ENCODE measurements at places on chromosomes 4 and X.

- H3K27ac ChIP-seq = no peak overlapping the region
- no peaks in the 10 kb centered on the region for H3K36me3 ChIP-seq
- DNase-seq = no peak
- H3K27me3 ChIP-seq = no peaks in the 10 kb centered on the region
- H3K4me3 ChIP-seq = no peak overlapping the region
These were observed 52.6 kb upstream of the DCTD start for GRCh38 chr4:182969651-182970279.

GRCh38 chrX:7926914-7927258 is 327 bp downstream of the PNPLA4 start:
- H3K4me3 ChIP-seq = peak overlapping the region; percentile 69
- no peak for DNase-seq
- peaks cover 18% of the 10 kb centered on the region for H3K27me3 ChIP-seq
- H3K36me3 ChIP-seq = peaks cover 2% of the 10 kb centered on the region
- peaks cover 9% of the 10 kb centered on the region for H3K4me1 ChIP-seq
- H3K27ac ChIP-seq = peak overlapping the region; percentile 79

DNA sequence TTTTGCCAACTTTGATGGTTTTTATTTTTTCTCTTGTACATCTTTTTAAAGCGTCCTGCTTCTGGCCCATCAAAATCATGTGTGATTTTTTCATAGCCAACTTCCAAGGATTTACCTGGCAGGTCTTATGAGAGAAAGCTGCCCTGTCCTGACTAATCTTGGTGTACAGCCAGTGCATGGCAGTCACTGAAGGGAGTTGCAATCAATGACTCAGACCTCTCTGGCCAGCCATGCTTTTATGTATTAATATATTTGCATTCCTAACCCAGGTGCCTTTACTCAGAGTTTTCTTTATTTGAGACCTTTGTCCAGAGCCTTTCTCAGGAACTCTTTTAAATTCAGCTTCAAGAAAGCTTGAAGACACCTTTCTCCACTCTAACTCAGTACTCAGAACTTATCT is 691.5 kb upstream of the HTR2C start:
- no peak overlapping the region for H3K27ac ChIP-seq
- peaks cover 3% of the 10 kb centered on the region for H3K27me3 ChIP-seq
- DNase-seq = no peak
- no peaks in the 10 kb centered on the region for H3K4me1 ChIP-seq

DNA sequence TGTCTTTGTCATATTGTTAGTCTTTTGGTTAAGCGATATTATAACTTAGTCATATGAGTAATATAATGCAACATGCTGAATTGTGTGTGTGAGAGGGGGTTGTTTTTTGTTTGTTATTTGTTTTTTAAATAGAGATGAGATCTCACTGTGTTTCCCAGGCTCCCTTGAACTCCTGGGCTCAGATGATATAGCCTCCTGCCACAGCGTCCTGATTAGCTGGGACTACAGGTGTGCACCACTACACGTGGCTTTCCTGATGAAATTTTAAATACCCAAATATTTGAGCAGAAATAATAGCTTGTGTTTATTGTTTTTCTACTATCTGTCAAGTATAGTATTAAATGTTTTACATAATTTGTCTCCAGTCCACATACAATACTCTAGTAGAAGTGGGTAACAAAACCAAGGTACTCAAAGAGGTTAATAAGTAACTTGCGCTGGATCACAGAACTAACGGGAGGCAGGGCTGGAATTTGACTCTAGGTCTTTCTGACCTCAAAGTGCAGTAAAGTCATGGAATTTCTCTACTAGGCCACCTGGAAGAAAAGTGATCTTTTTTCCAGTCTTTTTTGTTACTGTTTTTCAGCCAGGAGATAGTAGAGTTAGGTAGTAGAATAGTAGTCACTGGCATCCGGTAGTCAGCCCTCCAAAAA is 47.8 kb downstream of the CLCN3 start:
- H3K27ac ChIP-seq = no peak overlapping the region
- no peaks in the 10 kb centered on the region for H3K27me3 ChIP-seq
- no peak overlapping the region for H3K4me3 ChIP-seq
- peaks cover 2% of the 10 kb centered on the region for H3K36me3 ChIP-seq
- no peaks in the 10 kb centered on the region for H3K4me1 ChIP-seq

GRCh38 chr4:185729391-185729804 is 82.6 kb downstream of the SORBS2 start:
- no peak overlapping the region for H3K4me3 ChIP-seq
- DNase-seq = no peak
- no peaks in the 10 kb centered on the region for H3K36me3 ChIP-seq

- H3K36me3 ChIP-seq = no peaks in the 10 kb centered on the region
- H3K4me3 ChIP-seq = no peak overlapping the region
- peaks cover 35% of the 10 kb centered on the region for H3K4me1 ChIP-seq
- H3K27me3 ChIP-seq = peaks cover 9% of the 10 kb centered on the region
- DNase-seq = no peak
- no peak overlapping the region for H3K27ac ChIP-seq
These were observed 3.0 kb downstream of the NLGN3 start for GRCh38 chrX:71147496-71148277.

GRCh38 chr4:34720571-34720970 is 1523.7 kb downstream of the ARAP2 start:
- H3K27ac ChIP-seq = no peak overlapping the region
- no peaks in the 10 kb centered on the region for H3K36me3 ChIP-seq
- H3K4me3 ChIP-seq = no peak overlapping the region
- no peaks in the 10 kb centered on the region for H3K4me1 ChIP-seq
- peak; percentile 90 for DNase-seq

GRCh38 chr4:83282049-83282535 is 2.5 kb downstream of the COQ2 start:
- peaks cover 5% of the 10 kb centered on the region for H3K4me1 ChIP-seq
- no peak overlapping the region for H3K4me3 ChIP-seq
- no peak overlapping the region for H3K27ac ChIP-seq
- peaks cover 3% of the 10 kb centered on the region for H3K36me3 ChIP-seq

- H3K27ac ChIP-seq = peak overlapping the region; percentile 69
- H3K4me3 ChIP-seq = no peak overlapping the region
- peak; percentile 32 for DNase-seq
These were observed 195.2 kb downstream of the KDR start for GRCh38 chr4:54930226-54930625.

- peak; percentile 69 for DNase-seq
These were observed 275.1 kb downstream of the GPM6A start for GRCh38 chr4:175536852-175537453.

DNA sequence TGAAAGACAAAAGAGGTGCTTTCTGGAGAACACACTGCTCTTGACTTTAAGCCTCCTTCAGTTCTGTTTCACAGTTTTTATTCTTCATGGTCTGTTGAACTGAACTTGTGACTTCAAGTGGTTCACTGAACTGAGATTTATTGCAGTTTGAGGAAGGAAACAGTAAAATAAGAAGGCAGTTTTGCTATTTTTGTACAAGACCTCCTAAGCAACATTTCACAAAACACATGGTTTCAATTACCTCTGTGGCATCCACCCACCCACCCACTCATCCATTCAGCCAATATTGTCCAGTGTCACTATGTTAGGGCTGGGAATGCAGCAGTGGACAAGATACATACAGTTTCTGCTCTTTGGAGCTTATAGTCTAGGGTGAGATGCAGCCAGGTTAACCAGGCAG is 131.3 kb downstream of the IL1RAPL2 start:
- H3K27ac ChIP-seq = no peak overlapping the region
- peak; percentile 50 for DNase-seq
- H3K4me1 ChIP-seq = no peaks in the 10 kb centered on the region
- H3K27me3 ChIP-seq = peaks cover 3% of the 10 kb centered on the region
- no peak overlapping the region for H3K4me3 ChIP-seq
- H3K36me3 ChIP-seq = no peaks in the 10 kb centered on the region

DNA sequence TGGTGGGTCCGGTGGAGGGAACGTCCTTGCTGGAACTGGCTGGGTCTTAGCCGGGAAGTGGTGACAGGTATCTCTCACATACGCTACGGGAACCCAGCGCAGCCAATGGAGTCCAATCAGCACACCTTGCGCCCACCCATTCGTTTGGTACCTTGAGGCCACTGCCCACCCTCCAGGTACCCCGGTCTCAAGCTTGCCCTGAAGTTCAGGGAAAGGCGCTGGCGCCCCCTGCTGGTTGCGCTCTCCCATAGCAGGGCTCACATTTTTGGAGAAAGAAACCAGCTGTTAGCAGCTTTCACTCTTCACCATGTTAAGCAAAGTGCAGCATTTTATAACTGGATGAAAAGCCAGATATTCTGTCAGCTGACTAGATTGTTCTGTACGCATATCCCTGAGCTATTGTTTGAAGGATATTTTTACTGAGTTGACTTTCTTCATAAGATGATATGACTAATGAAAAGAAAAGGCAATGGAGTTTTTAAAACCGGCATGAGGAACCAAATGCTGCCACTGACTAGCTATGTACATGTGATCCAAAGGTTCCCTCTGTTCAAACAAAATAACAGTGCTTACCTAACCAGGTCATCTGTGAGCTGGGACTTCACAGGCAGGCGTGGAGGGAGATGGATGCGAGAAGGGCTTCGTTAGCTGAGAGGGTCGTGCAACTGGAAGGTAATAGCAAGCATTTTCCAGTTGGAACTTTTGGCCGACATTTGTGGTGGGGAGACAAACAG is 43.7 kb downstream of the OTOP1 start:
- no peak overlapping the region for H3K4me3 ChIP-seq
- no peak for DNase-seq
- no peaks in the 10 kb centered on the region for H3K36me3 ChIP-seq
- no peak overlapping the region for H3K27ac ChIP-seq
- H3K27me3 ChIP-seq = peaks cover 14% of the 10 kb centered on the region

GRCh38 chr4:30847167-30847566 is 127.0 kb downstream of the PCDH7 start:
- no peaks in the 10 kb centered on the region for H3K36me3 ChIP-seq
- no peak overlapping the region for H3K4me3 ChIP-seq
- H3K27me3 ChIP-seq = no peaks in the 10 kb centered on the region
- peak; percentile 67 for DNase-seq

- H3K27ac ChIP-seq = no peak overlapping the region
- peak; percentile 56 for DNase-seq
- no peaks in the 10 kb centered on the region for H3K27me3 ChIP-seq
- no peaks in the 10 kb centered on the region for H3K4me1 ChIP-seq
- no peaks in the 10 kb centered on the region for H3K36me3 ChIP-seq
These were observed 7.1 kb upstream of the ELF2 start for GRCh38 chr4:139184129-139184528.

GRCh38 chr4:125423124-125423523 is 108.4 kb downstream of the FAT4 start:
- H3K4me3 ChIP-seq = no peak overlapping the region
- DNase-seq = no peak
- no peaks in the 10 kb centered on the region for H3K27me3 ChIP-seq
- H3K36me3 ChIP-seq = peaks cover 11% of the 10 kb centered on the region

- no peaks in the 10 kb centered on the region for H3K4me1 ChIP-seq
- no peaks in the 10 kb centered on the region for H3K27me3 ChIP-seq
- no peaks in the 10 kb centered on the region for H3K36me3 ChIP-seq
- H3K27ac ChIP-seq = no peak overlapping the region
These were observed 582.8 kb upstream of the CPEB2 start for GRCh38 chr4:14419516-14419915.

- H3K4me3 ChIP-seq = no peak overlapping the region
- peak; percentile 59 for DNase-seq
- no peaks in the 10 kb centered on the region for H3K36me3 ChIP-seq
- no peak overlapping the region for H3K27ac ChIP-seq
These were observed 29.1 kb downstream of the TTC29 start for GRCh38 chr4:146916479-146917076.

GRCh38 chr4:53913771-53914170 is 150.6 kb downstream of the CHIC2 start:
- no peaks in the 10 kb centered on the region for H3K36me3 ChIP-seq
- H3K4me1 ChIP-seq = peaks cover 2% of the 10 kb centered on the region
- H3K4me3 ChIP-seq = no peak overlapping the region
- no peak for DNase-seq
- H3K27me3 ChIP-seq = peaks cover 4% of the 10 kb centered on the region
- no peak overlapping the region for H3K27ac ChIP-seq

GRCh38 chr4:2830632-2831610 is 12.7 kb upstream of the ADD1 start:
- no peaks in the 10 kb centered on the region for H3K27me3 ChIP-seq
- H3K27ac ChIP-seq = no peak overlapping the region
- H3K36me3 ChIP-seq = peaks cover 86% of the 10 kb centered on the region
- DNase-seq = no peak
- H3K4me1 ChIP-seq = peaks cover 19% of the 10 kb centered on the region

DNA sequence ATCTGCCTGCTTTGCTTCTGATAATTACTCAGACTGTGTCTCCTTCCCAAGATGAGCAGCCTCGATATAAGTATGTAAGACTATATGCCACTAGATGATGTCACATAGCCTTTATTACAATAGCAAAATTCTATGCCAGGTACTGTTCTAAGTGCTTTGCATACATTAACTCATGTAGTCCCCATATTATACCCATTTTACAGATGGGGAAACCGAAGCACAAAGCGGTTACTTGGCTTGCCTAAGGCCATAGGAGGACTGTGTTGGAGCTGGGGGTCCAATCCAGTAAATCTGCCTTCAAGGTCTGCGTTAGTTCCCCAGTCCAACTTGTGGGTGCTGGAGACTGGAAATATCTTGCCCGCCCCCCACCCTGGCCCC is 826 bp upstream of the SCML1 start:
- H3K4me1 ChIP-seq = peaks cover 10% of the 10 kb centered on the region
- peak overlapping the region; percentile 85 for H3K27ac ChIP-seq
- H3K36me3 ChIP-seq = no peaks in the 10 kb centered on the region
- DNase-seq = no peak
- peak overlapping the region; percentile 50 for H3K4me3 ChIP-seq

- DNase-seq = no peak
- H3K27ac ChIP-seq = no peak overlapping the region
- no peaks in the 10 kb centered on the region for H3K36me3 ChIP-seq
- no peaks in the 10 kb centered on the region for H3K4me1 ChIP-seq
These were observed 166.6 kb downstream of the LHFPL1 start for GRCh38 chrX:112513154-112513553.

DNA sequence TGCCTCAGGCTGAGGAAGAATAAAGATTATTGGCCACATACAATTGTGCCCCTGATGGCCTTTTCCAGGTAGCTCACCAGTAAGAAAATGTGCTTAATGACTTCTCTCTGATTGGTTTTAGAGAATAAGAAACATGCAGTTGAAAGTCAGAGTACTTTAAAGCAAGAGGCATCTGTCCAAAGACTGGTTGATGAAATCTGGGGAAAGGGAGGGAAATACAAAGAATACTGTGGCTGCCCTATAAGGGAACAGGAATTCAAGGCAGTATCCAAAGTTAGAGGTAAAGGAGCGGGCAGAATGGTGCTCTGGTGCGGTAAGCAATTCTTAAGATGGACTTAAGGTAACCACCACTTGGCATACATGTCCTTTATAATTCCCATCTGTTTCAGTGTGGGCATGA is 11.4 kb downstream of the PBDC1 start:
- no peak overlapping the region for H3K4me3 ChIP-seq
- DNase-seq = no peak
- H3K27ac ChIP-seq = no peak overlapping the region
- H3K27me3 ChIP-seq = peaks cover 4% of the 10 kb centered on the region
- peaks cover 13% of the 10 kb centered on the region for H3K36me3 ChIP-seq
- H3K4me1 ChIP-seq = no peaks in the 10 kb centered on the region

All from muscle of leg (tissue), 16 donors.